ENCODE measurements at places on chromosomes 1 and 21.

GRCh38 chr1:15525050-15526020 lies 1.3 kb upstream of the DNAJC16 start:
- peak; percentile 18 for DNase-seq

DNA sequence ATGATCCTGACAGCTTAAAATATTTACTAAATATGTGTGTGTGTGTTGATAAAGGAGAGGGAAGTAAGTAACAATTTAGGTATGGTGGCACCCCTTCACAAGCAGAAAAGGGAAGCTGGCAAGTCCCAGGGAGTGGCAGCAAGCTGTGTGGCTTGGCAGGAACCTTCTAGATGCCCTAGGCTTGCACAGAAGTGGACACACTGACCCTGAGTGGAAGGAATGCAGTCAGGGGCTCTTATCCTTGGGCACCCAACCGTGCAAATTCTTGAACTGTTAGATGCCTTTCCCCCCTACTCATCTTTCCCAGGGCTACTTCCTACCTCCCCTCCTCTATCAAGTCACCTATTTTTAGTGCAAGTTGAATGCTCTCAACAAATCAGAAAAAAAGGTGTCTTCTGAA lies 18.9 kb downstream of the ACP6 start:
- DNase-seq = no peak

DNA sequence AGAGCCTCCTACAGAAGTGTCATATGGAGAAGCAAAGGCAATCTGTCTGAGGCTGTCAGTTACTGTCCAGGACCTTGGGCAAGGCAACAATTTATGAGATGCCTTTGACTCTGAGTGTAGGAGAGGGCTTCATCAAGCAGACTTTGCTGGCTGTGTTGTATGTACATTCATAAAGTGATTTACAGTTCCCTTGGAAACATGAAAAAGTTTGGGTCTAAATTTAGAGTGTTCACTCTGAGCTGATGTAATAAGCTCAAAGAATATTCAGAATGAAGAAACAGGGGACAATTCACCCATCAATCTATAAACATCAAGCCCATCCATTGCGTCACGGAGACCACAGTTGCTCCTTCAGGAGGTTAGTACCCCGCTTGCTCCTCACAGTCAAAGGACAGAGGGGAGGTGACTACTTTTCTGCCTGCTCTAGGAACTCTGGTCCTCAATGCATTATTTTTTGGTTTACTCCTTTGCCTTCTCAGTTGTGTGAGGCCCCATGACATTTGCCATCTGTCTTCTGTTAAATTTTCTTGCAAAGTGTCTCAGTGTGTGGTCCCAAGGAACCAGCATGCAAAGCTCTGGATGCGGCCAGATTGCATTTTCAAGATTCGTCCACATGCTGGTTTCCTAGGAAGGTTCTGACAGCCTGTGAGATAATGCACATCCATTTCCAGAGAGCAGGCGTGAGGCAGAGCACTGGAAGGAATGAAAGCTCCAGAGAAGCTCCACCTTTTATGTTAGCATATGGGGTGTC lies 241.1 kb upstream of the KIAA0040 start:
- DNase-seq = no peak

DNA sequence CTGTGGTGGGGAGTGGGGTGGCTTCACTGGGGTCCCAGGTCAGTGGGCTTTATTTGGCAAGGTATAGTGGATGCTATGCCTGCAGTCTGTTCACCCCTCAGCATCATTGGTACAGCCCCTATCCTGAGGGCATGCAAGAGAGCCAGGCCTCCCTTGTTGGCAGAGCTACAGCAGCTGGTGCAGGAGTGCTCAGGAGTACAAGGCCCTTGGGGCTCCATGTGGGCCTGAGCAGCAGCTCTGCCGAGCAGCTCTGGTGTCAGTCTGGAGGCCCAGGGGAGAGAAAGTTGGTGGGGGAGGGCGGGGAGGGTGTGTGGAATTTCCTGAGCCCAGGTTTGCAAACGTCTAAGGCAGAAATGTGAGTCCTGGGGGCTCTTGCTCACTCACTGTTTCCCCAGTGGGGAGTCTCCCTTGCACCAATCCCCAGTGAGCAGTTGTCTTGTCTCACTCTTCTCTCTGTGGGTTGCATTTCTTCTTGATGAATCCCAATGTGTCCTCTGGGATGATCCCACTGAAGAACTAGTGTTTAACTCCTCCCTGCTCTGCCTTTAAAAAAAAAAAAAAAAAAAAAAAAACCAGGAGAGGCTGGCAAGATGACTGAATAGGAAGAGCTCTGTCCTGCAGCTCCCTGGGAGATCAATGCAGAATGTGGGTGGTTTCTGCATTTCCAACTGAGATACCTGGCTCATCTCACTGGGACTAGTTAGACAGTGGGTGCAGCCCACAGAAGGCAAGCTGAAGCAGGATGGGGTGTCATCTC lies 39.5 kb upstream of the CYP4X1 start:
- DNase-seq = no peak

DNA sequence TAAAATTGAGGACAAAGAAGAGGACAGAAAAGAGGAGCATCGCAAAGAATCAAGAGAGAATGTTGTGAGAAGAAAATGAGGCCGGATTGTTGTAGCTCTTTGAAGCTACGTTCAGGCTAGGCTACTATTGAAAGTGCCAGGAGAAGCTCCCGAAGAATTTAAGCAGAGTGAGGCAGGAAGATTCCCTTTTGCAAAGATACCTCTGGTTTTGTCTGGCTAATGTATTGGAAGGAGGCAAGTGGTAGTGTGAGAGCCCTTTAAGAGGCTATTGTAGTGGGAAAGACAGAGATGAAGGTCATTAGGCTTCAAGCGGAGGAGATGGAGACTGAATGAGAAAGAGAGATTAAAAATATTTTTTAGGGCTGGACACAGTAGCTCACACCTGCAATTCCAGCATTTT lies 476.9 kb upstream of the ADGRL2 start:
- no peak for DNase-seq

- DNase-seq = no peak
Observed at GRCh38 chr21:35136586-35137219, 87.6 kb upstream of the RUNX1 start.

DNA sequence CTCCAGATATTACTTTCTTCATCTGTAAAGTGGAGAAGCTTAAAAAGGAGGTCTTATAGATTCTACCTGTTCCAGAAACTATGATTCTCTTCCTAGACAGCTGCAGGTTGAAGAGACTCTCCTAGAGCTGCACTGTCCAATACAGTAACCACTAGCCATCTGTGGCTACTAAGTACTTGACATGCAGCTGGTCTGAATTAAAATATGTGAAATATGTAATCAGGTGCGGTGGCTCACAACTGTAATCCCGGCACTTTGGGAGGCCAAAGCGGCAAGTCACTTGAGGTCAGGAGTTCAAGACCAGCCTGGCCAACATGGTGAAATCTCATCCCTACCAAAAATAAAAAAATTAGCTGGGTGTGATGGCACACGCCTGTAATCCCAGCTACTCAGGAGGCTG lies 15.8 kb downstream of the APP start:
- DNase-seq = no peak

DNA sequence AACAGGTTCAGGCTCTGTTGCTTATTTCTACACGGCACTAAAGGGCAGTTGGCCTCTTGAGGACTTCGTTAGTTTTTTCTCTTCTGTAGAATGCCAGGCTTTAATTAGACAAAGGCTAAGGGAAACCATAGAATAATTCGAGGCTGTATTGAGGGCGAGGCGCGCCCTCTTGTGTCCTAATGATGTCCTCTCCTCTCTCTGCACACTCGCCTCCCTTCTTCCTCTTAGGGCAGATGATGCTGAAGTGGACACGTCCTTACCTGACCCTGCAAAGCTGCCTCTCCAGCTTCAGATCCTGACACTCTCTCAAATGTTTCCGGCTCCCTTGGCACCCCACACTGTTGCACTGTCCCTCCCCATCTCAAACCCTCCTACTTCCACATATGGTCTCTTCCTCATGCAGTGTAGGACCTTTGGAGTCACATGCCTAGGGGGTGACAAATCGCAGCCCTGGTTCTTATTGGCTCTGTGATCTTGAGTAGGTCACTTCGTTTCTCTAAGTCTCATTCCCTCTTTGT lies 1.9 kb upstream of the ZSCAN20 start:
- peak; percentile 94 for DNase-seq

DNA sequence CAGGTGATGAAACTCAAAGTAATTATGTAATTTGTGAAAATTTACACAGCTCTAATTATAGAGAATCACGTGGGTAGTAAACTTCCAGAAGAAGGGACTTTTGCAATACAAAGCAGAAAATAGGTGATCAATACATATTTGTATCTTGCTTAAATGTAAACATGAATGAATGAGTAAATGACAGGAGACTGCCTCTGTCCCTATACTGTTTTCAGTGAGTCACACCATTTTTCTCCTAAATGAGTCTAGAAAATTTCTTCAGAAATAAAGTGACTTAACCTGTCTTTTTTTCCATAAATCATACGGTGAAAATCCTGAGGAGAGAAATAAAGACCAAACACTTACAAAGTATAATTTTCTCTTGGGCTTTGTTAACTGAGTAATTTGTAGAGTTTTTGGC lies 11.9 kb downstream of the RAP1A start:
- no peak for DNase-seq

GRCh38 chr1:17745479-17745955 lies 9.6 kb upstream of the ACTL8 start:
- DNase-seq = no peak

DNA sequence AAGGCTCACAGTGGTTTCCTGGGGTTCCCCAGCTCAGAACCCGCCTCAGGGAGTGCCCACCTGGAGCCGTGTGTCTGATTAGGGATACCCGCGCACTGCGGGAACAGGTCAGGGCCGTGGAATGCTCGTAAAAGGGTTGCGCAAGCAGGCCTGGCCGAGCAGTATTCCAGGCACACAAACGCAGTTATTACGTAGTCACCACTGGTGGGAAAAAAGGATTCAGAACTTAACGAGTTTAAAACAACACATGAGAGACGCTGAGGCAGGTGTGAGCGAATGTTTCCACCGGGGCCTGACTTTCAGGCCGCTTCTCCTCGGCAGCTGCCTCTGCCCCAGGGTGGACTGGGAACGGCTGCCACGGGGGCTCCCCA lies 18.2 kb downstream of the PLCH2 start:
- DNase-seq = no peak

GRCh38 chr1:108961752-108962486 lies 1.4 kb downstream of the CLCC1 start:
- DNase-seq = peak; percentile 15

GRCh38 chr1:178223289-178223688 lies 129.4 kb downstream of the RASAL2 start:
- no peak for DNase-seq

- DNase-seq = peak; percentile 29
Observed at GRCh38 chr1:155218854-155219591, 10.5 kb downstream of the MTX1 start.

GRCh38 chr1:205237526-205238484 lies 10.1 kb downstream of the TMCC2 start:
- peak; percentile 67 for DNase-seq

DNA sequence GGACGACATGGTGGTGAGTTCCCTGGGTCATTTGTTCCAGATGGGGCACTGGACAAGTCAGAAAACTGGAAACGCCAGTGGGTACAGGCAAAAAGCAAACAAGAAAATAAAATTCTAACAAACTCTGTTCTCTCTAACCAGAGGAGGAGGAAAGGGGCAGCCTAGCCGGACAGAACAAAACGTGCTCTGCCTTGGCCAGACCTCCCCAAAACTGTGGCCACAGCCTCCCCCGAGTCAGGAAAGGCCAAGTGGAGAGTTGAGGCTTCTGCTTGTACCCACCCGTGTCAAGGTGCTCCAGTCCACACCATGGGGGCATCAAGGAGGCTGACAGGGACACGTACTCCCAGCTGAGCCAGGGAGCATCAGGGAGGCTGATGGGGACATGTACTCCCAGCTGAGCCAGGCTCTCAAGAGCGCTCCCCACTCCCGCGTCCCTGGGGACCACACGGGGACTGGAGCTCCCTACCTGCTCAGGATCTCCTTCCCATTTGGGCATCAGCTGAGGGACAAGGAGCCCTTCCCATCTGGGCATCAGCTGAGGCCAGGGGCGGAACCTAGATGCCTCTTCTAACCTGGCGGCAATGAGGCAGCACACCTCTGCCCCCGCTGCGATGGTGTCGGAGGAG lies 154.8 kb upstream of the COL6A1 start:
- no peak for DNase-seq

DNA sequence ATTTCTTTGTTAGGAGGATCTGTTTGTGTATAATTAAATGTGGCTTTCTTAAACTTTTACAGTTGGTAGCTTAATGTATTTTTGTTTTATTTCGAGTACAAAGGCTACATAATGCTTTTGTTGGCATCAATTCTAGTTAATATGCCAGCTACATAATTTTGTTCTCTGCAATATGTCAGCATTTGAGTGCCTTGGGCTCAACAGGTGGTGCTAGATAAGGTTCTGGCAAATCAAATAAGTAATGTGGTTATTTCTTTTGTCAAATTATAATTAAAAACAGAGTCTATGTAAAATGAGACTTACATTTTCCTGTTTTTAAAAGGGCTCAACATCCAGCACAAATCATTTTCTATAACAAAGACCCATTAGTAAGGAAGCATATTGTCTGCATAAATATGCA lies 410.6 kb upstream of the NR5A2 start:
- DNase-seq = no peak

DNA sequence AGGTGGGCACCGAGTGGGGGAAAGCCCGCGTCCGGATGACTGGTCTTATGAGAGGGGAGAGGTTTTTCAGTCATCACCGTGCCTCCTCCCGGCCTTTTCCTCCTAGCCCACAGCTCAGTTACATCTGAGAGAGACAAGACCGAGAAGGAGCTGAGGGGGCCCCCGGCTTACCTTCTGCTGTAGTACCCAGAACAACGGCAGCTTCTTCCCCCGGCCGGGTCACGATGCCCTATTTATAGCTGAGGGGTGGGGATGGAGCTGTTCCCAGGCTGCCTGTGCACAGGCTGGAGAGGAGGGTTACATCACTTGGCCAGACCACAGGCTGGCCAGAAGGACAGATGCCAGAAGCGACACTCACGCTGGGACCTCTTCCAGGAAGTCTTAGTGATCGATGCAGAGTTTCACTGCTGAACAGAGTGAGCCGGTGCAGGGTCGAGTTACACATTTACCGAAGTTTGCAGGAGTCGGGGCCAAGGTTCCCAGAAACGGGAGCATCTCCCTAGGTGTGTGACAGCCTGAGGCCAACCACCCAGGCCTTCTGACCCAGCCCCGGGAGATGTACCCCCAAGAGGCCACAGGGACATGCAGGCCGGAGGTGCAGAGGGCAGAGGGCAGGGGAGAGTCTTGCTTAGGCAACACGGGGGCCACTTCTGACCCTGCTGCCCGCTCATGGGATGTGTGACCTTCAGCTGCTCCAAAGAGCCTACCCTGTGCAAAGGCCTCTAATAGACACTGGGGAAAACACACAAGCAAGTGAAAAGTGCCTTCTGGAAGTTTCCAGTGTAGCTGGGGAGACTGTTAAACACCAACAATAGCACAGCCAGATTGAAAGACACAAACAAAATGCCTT lies at the start of gene AGT:
AGT (minus strand) TSS at position 208 of the 850 bp plus-strand sequence. CDS start 3,299 bp downstream, outside the sequence.
- DNase-seq = no peak

- DNase-seq = no peak
Observed at GRCh38 chr1:236576004-236576403, 28.3 kb downstream of the HEATR1 start.

- no peak for DNase-seq
Observed at GRCh38 chr1:61284248-61284854, 202.0 kb downstream of the NFIA start.

- no peak for DNase-seq
Observed at GRCh38 chr1:173149887-173150286, 57.2 kb downstream of the TNFSF4 start.

Measured in KBM-7 (cell line).